ENCODE measurements at places on chromosomes 1 and 21.

- no peak for DNase-seq
These were observed 99.5 kb downstream of the RYR2 start for GRCh38 chr1:237141502-237141901.

GRCh38 chr1:56052041-56052440, 527.3 kb downstream of the PLPP3 start:
- no peak for DNase-seq

DNA sequence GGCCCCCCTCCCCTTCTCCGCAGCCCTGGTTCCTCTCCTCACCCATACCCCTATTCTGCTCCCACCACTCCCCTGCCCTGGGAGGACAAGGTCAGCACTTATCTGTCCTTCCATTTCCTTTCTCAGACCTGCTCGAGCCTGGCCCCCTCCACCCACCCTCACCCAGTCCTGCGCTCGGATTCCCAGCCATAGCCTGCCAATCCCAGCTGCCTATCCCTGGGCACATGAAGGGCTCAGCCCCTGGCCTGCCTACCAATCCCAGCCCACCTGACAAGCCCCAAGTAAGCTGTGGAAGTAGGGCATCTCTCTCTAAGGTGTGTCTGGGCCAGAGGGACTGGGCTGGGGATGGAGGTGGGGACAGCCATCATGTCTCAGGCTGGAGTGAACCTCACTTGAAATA, 5.4 kb downstream of the BLACAT1 start:
- DNase-seq = no peak

- DNase-seq = no peak
These were observed 135.5 kb downstream of the TNFSF18 start for GRCh38 chr1:172915271-172915670.

GRCh38 chr1:193367863-193368262, 181.4 kb upstream of the B3GALT2 start:
- no peak for DNase-seq

DNA sequence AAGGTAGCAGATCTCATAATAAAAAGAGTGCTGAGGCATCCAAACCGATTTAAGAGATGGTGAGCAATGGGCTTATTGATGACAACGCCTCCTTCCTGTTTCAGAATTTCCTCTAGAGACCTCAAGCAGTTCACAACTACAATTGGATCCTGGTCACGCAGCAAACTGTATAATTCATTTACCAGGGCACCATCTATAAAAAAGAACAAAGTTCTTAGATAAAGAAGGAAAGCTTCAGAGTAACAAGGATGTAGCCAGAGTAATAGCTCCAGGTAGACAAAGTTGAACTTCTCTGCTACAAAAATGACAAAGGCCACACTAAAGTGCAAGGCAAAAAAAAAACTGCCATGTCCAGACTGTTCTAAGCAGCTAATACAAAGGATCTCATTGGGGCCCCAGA, 3.4 kb downstream of the AP4B1 start:
- no peak for DNase-seq

DNA sequence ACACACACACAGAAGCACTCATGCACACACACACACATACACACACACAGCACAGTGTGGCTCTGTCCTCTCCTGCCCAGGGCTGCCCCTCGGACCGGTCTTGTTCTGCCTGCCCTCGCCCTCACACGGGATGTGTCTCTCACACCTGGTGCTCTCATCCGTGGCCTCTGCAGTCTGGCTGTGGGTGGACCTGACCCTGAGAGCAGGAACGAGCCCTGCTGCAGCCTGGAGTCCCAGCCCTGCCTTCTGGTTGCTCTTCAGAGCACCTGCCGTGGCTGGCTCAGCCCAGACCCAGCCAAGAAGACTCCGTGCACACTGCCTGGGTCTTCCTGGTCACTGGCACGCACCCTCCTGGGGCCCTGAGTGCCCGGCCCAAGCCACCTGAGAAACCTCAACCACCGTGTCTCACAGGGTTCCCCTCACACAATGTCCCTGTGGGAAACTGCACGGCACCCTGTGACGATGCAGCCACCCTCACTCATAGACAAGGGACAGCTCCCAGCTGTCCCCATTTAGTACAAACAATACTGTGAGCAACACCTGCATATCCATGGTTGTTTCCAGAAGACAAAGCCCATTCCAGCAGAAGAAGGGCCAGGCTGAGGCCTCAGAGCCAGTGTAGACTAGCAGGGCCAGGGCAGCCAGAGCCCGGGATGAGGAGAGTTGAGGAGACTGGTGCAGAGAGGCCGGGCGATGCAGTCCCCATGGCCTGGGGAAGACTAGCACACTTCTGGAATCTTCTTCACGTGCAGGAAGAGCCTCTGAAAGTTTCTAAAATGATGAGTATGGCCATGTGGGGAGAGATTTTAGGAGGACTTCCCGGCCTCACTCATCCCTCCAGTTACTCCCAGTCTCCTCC, 234.0 kb downstream of the NPHP4 start:
- no peak for DNase-seq

GRCh38 chr1:160127865-160128523, 12.4 kb downstream of the ATP1A2 start:
- no peak for DNase-seq

DNA sequence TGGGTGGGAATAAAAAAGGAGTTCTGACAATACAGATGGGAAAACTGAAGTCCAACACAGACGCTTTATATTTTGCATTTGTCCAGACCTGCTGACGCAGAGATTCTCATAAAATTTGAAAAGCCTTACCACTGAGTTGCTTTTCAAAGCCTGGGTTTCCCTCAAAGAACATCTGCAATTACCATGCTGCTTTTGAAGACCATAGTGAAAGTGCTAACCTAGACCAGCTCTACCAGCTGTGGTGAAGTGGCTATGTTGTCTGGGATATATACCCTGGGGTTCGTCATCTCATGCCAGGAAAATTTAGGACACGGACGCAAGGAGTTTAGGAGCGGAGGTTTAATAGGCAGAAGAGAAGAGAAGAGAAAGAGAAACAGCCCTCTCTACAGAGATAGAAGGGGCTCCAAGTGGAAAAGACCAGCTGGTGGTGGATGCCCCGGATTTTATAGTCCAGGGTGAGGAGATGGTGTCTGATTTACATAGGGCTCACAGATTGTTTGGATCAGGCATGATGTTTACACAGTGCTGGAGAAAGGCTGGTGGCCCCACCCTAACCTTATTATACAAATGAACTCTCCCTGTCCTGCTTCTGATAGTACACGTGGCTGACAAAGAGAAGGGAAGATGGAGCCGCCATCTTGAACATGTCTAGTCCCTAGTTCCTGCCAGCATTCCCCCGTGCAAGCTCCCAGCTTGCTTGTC, 73.8 kb downstream of the AK4 start:
- no peak for DNase-seq

- no peak for DNase-seq
These were observed 8.1 kb upstream of the TNFRSF4 start for GRCh38 chr1:1221887-1222574.

GRCh38 chr1:9629445-9630201, 21.9 kb upstream of the PIK3CD start:
- DNase-seq = no peak

DNA sequence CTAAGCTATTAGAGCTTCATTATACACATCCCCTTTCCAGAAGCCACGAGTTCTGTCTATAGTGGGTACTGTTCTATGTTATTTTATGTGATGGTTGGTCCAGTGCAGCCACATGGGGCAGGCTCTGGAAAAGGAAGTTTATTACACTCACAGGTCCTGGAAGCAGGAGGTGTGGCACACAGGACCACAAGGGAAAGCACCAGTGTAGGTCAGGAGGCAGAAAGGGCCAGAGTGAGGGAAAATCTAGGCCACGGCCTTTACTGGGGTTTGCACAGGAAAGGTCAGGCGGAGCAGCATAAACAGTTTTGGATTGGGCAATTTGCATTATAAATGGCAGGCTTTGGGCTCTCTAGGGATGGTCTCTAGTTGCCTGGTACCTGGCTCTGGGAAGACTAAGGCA, 21.8 kb upstream of the CNIH3 start:
- no peak for DNase-seq

- DNase-seq = no peak
These were observed 22.5 kb upstream of the FCRL5 start for GRCh38 chr1:157574836-157575235.

- no peak for DNase-seq
These were observed 20.3 kb upstream of the FNBP1L start for GRCh38 chr1:93427656-93428055.

DNA sequence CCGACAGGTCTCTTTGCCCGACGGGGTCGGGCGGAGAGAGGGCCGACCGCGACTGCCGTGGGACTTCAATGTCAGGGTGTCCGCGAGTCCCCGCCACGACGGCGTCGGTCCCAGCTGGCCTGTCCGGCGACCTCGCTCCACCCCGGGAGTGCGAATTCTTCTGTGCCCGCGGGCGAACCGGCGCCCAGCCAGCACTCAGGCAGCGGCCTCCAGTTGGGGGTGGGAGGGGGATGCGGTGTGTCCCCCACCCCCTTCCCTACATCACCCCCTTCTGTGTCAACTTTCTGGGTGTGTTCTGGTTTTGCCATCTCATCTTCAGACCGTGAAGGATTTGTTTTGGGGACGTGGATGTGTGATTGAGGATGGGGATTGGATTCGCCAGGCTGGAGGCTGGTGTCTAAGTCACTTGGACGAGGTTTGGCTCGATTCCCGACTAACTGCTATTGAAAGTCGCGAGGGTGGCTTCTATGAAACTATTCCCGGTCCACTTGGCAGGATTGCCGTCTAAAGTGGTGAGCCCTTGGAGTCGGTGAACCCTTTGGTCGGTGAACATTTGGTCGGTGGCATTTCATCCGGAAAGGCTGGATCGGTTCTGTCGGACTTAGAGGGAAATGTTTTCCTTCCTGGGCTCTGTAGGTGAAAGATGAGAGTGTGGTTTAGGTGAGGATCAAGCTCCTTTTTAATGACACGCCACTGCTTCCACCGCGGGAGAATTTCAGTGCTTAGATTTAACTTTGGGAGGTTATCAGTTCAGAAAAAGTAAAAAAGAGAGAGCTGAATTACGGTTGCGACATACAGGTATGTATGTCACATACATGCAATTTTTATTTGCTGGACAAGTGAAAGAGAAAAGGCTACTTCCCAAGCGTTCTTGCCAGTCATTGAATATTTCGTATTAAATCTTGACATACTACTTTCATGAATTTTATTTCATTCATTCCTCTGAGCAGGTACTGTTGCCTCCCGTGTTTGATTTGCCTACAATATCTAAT, 771 bp downstream of the ABCD3 start:
- no peak for DNase-seq

DNA sequence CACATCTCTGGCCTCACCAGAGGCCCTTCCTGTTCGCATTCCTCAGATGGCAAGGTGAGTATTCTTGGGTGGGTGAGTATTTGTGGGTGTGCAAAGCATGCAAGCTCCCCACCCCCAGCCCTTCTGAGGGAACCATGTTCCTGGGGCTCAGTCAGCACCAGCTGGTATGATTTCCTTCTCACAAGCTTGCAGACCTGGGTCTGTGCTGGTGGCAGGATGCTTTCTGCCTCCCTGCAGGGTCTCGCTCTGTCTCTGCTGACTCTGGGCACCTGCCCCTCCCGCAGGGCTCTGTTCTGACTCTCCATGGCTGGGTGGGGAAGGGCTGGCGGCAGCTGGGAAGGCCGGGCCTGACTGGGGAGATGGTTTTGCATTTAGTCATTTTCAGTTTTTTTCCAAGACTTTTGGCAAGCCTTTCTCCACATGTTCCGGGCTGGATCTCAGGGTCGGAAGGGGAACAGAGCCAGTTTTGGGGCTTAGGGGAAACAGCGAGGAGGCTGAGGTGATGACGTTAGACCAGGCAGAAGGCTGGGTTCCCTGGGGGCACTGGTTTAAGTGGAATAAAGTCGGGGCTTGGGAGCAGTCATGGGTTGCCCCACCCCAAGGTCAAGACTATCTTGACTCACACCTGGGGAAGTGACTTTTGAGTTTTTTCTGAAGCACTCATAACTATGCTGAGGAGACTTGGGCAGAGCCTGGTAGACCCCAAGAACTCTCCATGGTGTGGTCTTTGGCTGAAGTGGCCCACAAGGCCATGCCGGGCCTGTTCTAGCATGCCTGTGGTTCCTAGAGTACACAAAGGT, 6.2 kb downstream of the RASSF5 start:
- peak; percentile 79 for DNase-seq

- DNase-seq = no peak
These were observed 77.7 kb upstream of the TMEM51 start for GRCh38 chr1:15075817-15076216.

GRCh38 chr1:202117898-202118371, 4.8 kb upstream of the GPR37L1 start:
- DNase-seq = no peak

DNA sequence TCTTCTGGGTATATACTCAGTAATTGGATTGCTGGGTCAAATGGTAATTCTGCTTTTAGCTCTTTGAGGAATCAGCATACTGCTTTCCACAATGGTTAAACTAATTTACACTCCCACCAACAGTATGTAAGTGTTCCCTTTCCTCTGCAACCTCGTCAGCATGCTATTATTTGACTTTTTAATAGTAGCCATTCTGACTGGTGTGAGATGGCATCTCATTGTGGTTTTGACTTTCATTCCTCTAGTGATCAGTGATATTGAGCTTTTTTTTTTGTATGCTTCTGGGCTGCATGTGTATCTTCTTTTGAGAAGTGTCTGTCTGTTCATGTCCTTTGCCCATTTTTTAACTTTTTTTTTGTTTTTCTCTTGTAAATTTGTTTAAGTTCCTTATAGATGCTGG, 279.4 kb downstream of the PTGER3 start:
- no peak for DNase-seq

DNA sequence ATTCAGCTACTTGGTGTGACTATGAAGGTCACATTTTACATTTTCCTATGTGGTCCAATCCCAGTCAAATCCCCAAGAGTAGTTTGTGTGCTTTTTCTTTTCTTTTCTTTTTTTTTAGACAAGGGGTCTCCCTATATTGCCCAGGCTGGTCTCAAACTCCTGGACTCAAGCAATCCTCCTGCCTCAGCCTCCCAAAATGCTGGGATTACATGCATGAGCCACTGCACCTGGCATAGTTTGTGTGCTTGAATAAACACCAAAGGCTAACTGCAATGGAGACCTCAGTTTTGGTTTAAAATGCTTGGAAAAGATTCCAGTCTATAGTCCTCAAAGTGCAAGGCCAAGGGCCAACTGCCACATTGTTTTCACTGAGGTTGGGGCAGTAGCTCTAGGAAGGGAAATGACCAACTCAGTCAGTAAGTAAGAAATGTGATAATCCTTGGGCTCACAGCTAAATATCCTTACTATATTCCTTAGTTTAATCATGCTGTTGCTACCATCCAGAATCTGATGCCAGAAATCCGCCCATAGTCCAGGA, 38.6 kb downstream of the EIF2B3 start:
- DNase-seq = no peak

GRCh38 chr1:46801323-46802055, 2.6 kb downstream of the CYP4B1 start:
- no peak for DNase-seq

DNA sequence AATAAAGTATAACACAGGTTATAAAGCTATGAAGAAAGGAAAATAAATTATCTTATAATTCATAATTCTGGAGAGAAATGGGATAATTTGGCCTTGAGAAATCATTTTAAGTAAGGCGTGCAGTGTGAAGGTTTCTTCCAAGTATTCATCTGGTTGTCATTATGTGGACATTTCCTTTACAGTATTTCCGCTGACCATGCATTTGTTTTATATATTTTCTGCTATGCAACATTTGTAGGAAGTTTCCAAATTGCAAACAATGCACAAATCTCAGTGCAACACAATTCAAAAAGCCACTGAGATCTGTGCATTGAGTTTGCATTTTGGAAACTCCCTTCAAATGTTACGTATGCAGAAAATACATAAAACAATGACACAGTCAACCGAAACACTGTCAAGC, 17.8 kb downstream of the ZNF670 start:
- DNase-seq = no peak

- no peak for DNase-seq
These were observed 28.4 kb downstream of the WDR4 start for GRCh38 chr21:42850866-42851391.
